ENCODE measurements at places on chromosomes 4 and X.

DNA sequence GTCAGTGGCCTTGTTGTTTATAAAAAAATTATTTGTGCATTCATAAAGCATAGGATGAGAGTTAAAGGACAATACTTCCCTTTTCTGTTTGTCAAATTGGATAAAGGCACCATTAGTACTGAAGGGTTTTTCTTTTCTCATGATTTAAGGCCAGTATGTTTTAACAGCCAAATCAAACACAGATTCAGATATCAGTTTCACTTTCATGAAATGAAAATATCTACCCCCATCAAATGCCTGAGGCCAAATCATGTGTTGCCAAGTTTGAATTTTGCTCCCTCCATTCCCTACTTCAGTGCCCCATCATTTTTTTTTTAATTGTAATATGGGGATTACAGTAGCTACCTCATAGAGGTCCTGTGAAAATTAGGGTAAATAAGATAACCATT is 745.9 kb downstream of the RPA4 start:
- no peak for DNase-seq

GRCh38 chr4:68576272-68577125 is at the start of gene UGT2B17:
Gene UGT2B17 (minus strand): TSS chr4:68576322. CDS start chr4:68568484, 7,838 bp downstream.
- no peak for DNase-seq

- DNase-seq: no peak
These were observed 930 bp upstream of the SLITRK4 start for GRCh38 chrX:143636831-143637230.

DNA sequence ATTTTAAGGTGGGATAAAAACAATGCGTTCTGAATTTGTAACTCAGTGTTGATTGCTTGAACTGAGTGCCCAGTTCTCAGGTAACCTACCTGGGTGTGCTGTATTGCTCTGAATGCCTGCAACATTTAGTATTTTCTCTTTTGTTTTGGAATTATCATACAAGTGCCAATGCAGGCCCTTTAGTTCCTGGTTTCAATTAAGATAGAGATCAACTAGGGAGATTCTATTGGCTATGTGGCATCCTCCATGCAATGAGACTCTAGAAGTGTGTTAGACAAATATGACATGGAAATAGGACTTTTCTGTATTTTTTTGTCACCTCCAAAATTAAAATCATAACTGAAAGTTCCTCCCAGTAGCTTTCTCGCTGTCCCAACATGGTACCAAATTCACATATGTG is 438.7 kb upstream of the IGFBP7 start:
- DNase-seq: no peak

- DNase-seq: no peak
These were observed 20.2 kb upstream of the GATB start for GRCh38 chr4:151781026-151781425.

DNA sequence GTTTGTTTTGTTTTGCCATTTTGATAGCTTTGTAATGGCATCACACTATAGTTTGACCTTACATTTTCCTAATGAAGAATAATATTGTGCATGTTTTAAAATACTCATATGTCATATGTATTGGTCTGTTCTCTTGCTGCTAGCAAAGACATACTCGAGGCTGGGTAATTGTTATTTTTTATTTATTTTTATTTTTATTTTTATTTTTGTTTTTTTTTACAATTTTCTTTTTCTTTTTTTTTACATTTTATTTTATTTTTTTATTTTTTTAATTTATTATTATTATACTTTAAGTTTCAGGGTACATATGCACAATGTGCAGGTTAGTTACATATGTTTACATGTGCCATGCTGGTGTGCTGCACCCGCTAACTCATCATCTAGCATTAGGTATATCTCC is 104.6 kb upstream of the GRID2 start:
- DNase-seq: no peak

DNA sequence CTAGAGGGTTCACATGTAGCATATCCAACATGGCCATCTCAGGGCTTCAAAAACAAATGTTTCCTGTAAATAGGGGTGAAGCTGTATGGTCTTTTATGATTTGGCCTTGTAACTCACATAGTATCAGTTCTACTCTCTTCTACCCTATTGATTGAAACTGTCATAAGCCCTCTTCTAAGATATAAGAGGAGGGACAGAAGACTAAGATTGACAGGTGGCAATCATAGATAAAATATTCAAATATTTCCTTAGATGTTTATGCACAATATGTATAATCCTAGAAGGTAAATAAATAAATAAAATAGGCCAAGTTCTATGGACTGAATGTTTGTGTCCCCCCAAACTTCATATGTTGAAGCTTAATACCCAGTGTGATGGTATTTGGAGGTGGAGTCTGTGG is 6.9 kb upstream of the BEX3 start:
- no peak for DNase-seq

DNA sequence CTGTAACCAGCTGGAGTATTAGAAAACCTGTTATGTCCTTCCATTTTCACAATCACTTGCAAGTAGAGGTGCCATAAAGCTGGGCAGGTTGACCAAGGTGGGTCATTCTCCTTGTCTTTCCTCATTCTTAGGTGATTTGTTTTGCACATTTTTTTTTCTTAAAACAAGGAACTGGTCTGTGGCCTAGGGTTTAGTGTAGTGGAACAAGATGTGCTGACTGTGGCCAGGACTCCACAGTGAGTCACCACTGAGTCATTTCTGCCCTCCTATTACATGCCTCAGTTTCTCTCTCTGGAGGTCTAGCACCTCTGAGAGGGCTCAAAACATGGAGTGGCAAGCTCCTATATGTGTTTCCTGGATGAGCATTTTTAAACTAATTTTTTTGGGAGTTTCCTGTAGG is 355.9 kb downstream of the GPM6A start:
- DNase-seq: no peak

- no peak for DNase-seq
These were observed 118.3 kb upstream of the ATOH1 start for GRCh38 chr4:93710101-93710846.

GRCh38 chr4:117545039-117545438 is 459.7 kb upstream of the TRAM1L1 start:
- DNase-seq: no peak

DNA sequence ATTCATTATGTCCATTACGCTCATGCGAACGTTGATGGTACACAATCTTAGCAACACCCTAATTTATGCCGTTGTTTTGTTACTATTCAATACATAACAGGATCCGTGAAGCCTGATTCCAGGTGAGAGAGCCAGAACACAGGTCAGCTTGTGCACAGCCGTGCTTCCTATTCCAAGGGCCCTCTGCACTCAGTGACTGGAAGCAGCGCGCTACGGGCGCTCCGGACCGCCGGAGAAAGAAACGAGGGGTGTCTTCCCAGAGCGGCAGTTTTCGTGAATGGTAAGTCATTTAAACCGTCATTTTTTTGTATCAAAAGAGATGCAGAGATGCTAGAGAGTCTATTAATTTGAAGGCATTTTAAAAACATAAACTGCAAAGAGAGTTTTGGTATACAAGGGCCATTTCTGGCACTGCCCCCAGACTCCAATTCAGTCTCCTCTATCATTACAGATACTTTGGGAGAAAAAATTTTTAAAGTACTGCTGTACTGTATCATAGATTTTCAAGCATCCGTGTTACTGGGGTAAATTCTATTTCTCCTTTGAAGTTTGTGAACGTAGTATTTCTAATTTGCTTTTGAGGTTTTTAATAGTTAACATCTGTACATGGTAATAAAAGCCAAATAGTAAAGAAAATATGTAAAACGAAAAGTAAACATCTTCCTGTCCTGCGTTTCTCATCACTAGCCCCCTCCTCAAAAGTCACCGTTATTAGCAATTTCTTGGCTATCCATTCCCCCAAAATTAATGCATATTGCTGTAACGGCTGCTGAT is 6.6 kb downstream of the SLC25A5 start:
- no peak for DNase-seq

GRCh38 chr4:71382900-71383560 is 44.2 kb downstream of the SLC4A4 start:
- DNase-seq: no peak

GRCh38 chr4:108371282-108371681 is 202.6 kb upstream of the LEF1 start:
- DNase-seq: no peak

GRCh38 chr4:147513952-147514351 is 33.1 kb downstream of the EDNRA start:
- no peak for DNase-seq

- no peak for DNase-seq
These were observed 16.9 kb upstream of the PDLIM3 start for GRCh38 chr4:185552254-185552653.

DNA sequence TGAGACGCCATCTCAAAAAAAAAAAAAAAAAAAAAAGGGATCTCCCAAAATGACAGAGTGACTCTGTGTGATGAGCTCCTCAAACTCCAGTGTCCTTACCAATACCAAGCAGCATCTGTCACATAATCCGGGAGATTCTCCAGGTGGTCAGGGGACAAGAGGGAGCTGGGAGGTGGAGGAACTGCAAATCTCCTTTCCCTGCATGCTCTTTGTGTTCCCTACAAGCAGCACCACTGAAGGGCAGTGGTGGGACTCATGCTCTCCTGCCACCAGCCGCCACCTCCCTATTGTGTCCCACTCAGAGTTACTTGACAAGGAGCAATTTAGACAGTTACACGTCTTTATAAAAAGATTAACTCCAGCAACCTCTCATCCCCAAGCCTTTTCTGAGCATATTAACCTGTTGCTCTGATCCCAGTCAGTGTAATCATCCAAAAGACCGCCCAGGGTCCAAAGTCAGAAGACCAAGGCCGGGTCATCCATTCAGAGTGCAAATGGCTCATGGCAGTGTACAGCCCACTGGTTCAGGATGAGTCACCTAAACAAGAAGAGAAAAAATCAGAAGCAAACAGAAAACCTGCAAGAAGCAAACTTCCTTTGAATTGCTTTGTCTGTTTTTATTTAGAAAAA is 23.6 kb downstream of the MGST2 start:
- DNase-seq: no peak

- DNase-seq: no peak
These were observed 41.1 kb upstream of the PDK3 start for GRCh38 chrX:24423960-24424359.

- no peak for DNase-seq
These were observed 294.9 kb downstream of the BCOR start for GRCh38 chrX:39802908-39803307.

DNA sequence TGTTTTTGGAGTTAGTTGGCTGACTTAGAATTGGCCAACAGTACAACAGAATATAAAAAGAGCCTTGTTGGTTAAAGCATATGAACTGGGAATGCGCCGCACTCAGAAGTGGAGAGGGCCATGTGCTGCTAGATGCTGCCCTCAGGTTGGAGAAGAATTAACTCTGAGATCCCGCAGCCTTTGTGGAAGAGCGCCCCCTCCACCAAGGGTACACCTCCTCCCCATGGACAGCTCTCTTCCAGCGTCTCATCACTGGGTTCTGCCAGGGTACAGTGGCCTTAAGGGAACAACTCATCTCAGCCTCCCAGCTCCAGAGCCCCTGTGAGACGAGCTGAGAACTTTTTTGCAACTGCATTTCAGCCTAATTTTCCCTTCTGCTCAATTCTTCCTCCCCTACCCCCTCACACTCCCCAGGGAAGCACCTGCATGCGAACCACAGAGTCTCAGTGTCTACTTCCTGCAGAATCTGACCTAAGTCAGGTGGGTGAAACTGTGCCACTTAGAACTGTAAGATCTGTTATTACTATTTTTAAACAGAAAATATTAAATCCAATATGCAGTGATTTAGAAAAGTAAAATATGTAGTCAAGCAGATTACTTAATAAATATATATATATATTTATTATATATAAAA is 380.6 kb downstream of the RAB28 start:
- DNase-seq: no peak
